Suprapubic skin (tissue), 4 donors: ENCODE measurements at places on chromosomes 11 and 22.

GRCh38 chr22:47806894-47807293, 1044.4 kb downstream of the TBC1D22A start:
- DNase-seq = no peak

DNA sequence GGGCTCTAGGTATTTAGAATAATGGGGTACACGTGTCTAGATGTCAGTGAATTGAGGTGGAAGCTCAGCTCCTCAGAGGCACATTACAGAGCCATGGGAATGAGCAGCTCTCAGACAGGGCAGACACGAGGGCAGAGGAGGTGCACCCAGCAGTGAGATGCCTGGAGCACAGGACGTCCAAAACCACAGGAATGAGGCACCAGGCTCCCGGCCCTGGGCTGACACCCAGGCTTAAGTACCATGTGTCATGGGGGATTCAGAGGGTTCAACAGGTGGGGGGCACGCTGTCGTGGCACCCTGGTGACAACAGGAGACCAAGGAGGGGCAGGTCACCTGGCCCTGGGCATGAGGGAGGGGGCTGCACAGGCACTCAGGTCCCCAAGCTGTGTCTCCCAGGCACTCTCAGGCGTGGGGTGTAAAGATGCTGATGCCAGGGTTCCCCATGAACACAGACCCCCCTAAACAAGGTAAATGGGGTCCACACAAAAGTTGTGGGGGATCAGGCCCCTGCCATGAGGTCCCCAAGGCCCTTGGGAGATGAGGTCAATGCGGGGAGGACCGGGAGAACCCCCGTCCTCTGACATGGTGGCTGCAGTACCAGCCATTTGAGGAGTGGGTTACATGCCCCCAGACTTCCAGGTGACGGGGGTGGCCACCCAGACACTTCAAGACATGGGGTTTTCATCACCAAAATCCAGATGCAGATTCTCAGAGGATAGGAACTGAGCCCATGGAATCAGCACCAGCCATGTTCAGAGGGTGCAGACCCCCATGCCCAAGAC, 5.6 kb upstream of the SYT8 start:
- no peak for DNase-seq

DNA sequence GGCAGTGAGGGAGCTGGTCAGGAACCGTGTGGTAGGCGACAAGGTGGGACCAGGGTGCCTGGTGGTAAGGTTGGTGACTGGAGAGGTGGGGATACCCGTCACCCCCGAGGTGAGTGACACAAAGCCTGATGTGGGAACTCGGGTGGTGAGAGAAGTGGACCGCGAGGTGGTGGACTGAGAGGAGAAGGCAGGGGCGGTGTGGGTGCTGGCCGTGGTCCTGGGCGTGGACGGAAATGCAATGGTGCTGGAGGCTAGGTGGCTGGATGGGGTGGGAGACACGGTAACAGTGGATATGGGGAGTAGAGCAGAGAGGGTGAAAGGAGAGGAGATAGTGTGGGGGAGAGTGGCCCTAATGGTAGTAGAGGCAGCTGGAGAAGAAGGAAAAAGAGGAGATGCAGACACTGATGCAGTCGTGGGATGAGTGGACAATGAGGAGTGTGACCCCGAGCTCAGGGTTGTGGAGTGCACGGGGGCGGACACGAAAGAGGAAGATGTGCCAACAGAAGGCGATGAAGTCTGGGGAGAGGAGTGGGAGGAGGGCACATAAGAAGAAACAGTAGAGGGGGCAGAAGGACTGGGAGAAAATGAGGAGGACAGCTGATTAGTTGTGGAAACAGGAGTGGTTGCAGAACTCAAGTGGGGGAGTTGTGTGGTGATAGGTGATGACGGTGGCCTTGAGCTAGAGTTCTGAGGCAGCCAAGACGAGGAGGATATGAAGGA, 20.5 kb downstream of the MUC6 start:
- DNase-seq = no peak

GRCh38 chr11:2708151-2708581, 8.4 kb upstream of the KCNQ1OT1 start:
- no peak for DNase-seq

DNA sequence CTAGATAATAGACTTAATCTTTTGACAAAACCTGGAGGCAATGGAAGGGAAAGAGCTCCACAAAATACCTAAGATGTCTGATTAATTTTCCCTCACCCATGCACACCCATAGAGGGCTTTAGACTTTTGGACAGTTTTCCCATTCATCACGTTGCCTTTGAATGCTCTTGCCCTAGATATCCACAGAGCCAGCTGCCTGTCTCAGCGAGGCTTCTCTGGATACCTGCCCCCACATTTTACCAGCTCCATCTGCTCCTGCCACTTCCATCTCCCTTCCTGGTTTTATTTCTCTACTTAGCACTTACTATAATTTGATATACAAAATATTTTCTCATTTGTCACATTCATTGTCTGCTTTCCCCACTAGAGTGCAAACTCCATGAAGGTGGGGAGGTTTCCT, 136.8 kb downstream of the FDX1 start:
- DNase-seq = no peak
